ENCODE measurements at places on chromosomes 5 and 9.

GRCh38 chr5:110377361-110377760, 349.1 kb downstream of the TMEM232 start:
- no peak for DNase-seq

DNA sequence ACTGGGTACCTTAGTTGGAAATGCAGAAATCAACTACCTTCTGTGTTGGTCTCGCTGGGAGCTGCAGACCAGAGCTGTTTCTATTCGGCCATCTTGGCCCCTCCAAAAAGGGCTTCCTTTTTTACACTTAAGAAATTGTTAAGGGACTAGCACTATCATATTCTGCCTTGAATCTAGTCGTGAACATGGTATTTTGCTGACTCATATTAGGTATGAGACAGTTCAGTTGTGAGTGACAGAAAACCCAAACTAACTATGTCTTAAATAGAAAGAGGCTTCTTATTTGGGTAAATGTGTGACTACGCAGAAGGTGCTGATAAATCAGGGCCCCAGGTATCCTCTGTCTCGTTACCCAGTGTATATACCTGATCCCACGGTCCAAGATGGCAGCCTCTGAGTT, 298.2 kb downstream of the EDIL3 start:
- no peak for DNase-seq

- DNase-seq, result no peak
Measured at GRCh38 chr5:124665625-124666024, 80.8 kb downstream of the ZNF608 start.

- no peak for DNase-seq
Measured at GRCh38 chr5:6761333-6761732, 48.1 kb downstream of the TENT4A start.

DNA sequence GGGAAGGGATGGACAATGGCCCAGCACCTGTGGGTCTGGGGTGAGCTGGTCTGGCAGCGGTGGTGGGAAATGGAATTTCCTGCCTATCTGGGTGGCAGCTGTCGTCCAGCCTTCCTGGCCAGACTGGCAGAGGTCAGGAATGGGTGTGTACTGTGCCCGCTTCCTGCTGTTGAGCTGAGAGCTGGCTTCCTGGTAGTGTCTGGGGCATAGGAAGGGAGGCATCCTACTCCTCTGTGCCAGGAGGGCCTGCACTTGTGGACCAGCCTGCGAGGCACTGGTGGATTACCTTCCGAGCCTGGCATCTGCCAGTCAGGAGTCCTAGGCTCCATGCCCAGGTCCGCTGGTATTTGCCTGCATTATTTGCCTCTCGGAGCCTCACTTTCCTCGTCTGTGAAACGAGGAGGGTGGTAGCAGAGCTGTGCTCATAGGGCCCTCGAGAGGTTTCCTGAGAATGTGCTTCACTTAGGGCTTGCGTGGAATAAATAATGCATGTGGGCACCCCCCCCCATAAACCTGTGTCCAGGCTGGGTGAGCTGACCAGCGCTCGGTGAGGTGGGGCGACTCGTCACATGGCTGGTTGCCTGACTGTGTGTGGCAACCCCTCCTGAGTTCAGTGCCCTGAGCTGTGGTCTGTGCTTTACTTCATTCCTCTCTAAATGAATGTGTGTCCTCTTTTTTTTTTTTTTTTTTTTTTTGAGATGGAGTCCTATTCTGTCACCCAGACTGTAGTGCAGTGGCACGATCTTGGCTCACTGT, 47.7 kb downstream of the HMCN2 start:
- no peak for DNase-seq

DNA sequence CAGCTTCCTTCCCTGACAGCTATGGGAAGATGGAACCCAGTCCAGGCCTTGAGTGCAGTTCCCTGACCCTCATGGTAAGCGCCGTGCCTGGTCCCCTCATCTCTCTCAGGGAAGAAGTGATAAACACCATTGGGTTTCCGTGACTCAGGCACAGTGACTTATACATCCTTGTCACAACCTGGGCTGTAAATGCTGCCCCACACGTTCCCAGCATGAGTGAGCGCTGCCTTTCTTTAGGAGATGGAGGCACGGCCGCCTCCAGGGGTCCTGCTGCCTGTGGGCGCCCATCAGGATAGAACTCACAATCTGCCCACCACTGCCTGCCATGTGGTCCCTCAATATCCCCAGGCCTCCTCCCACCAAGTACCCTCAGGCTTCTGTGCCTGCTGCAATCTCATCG, 8.3 kb upstream of the NKD2 start:
- DNase-seq, result no peak

Data from NCI-H1105 (cell line).